ENCODE measurements at places on chromosomes 7 and 10.

- no peak for DNase-seq
Measured at GRCh38 chr7:157400171-157400860, 63.5 kb downstream of the DNAJB6 start.

GRCh38 chr10:11881477-11882417, 58.6 kb downstream of the PROSER2 start:
- no peak for DNase-seq

DNA sequence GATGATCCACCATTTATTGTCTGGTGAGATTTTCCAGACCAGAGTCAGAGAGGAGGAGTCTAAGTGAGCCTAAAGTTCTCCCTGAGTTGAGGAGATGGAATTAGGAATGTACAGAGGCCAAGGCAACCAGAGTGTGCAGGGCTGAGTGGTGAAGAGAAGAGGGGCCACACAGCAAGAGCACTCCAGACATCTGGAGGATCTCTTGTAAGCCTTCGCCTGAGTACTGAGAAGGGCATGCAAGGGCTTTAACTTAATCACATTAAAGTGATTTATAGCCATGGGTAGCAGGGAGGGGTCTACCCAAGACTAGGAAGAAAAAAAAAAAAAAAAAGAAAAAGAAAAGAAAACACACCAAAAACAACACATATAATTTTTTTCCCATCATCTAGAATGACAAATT, 1190.4 kb downstream of the GATA3 start:
- DNase-seq, result no peak

- DNase-seq, result no peak
Measured at GRCh38 chr10:16948361-16948760, 131.1 kb upstream of the RSU1 start.

DNA sequence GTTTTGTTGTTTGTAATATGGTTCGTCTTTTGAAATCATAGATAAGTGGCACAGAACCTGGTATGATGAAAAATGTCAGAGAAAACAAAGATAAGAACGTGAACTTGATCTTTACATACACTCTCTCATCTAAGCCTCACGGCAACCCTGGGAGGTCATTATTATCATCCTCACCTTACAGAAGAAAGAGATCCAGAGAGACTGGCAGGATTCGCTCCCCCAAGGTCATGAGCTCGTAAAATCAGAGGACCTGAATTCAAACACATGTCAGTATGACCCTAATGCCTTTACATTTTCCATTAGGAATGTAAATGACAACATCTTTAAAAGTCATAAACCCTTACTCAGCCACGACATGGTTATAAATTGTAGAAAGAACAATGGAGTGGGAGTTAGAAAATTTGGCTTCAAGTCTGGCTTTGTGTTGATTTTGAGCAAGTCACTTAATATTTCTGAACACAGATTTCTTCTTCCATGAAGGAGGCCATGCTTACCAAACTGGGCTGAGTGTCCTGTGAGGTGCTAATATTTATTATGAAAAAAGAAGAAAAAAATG, 35.9 kb downstream of the HIPK2 start:
- DNase-seq, result no peak

DNA sequence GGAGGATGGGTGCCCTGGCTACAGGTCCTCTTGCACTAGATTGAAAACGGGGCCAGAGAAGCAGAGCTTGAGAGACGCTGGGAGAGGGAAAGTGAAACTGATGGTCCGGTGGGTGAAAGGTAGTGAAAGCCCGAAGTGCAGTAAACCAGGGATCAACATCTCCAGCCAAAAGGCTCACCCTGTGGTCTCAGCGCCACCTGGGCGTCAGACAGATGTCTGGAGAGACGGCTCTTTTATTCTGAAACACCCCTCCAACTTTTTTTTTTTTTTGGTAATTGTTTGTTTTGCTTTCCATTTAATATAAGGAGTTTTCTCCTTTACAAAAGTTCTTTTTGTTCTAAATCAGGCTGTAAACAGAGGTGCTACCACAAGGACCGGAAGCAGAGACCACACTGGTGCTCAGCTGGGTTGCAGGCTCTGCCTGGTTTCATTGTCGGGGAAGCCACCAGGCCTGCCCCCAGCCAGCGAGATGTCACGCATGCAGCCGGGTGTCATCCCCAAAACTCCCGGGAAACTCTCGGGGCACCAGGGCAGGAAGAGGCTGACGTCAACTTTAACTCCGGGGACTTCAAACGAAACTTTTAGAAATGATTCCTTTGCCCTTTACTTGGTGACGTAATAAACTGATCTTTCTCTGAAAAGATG, 11.2 kb downstream of the IL2RA start:
- no peak for DNase-seq

DNA sequence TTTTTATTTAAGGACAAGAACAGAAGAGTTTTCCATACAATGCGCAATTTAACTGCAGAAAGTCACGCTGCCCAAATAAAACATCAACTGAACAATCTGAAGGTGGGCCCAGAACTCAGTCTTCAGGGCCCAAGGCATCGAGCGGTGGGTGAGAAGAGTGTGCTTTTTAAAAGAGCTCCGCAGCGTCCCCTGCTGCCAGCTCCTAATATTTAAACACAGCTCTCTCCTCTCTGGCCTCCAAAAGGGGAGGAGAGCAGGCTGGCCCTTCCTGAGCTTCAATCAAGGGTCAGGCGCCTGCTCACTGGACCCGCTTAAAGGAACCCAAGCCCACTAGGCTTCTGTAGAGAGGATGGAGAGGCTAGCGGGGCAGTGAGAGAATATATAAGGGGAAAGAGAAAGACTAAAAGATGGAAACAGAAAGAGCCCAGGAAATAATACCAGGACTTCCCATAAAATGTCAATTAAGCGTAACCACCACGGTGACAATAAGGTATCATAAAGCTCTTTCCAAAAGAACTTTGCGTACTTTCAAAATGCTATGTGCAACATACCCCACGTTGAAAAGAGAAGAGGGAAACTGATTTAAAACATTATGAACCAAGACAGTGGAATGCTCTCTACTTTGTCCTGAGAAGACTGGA, 2.8 kb downstream of the FAM53B start:
- peak; percentile 61 for DNase-seq

DNA sequence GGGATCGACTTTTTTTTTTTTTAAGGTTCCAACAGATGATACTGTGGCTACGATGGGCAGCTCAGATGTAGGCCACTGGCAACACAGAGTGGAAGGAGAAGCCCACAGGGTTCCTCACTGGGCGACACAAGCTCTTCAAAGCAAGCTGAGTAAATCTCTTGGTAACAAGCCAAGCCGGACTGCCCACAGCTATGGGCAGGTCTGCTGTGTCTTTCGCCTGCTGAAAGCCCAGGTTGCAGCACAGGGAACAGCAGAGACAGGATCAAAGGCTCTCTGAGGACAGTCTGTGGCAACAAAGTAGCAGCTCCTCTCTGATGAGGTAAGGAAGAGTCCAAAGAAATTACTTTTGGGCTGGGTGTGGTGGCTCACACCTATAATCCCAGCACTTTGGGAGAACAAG, 83.6 kb downstream of the KCNMA1 start:
- DNase-seq, result no peak

GRCh38 chr10:33684211-33684611, 349.7 kb upstream of the NRP1 start:
- no peak for DNase-seq

- DNase-seq, result peak; percentile 35
Measured at GRCh38 chr7:155206318-155207020, 91.2 kb upstream of the INSIG1 start.

GRCh38 chr7:122350701-122351100, 46.2 kb upstream of the FEZF1 start:
- no peak for DNase-seq

DNA sequence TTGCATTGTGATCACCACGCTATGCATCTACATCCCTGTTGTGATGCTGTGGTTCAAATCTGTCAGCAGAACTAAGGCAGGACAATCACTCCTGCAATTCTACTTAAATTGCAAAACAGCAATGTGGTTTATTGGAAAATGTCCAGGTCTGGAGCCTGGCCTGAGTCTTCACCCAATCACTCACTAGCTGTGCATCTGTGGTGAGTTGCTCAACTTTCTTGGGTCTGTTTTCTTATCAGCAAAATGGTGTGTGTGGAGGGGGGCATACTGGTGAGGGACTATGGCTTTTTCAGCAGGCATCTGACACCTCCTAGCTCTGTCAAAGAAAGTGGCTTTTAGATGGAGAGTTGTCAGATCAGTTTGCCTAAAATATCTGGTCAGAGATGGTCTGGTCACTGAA, 108.3 kb upstream of the FEZF1 start:
- DNase-seq, result no peak

DNA sequence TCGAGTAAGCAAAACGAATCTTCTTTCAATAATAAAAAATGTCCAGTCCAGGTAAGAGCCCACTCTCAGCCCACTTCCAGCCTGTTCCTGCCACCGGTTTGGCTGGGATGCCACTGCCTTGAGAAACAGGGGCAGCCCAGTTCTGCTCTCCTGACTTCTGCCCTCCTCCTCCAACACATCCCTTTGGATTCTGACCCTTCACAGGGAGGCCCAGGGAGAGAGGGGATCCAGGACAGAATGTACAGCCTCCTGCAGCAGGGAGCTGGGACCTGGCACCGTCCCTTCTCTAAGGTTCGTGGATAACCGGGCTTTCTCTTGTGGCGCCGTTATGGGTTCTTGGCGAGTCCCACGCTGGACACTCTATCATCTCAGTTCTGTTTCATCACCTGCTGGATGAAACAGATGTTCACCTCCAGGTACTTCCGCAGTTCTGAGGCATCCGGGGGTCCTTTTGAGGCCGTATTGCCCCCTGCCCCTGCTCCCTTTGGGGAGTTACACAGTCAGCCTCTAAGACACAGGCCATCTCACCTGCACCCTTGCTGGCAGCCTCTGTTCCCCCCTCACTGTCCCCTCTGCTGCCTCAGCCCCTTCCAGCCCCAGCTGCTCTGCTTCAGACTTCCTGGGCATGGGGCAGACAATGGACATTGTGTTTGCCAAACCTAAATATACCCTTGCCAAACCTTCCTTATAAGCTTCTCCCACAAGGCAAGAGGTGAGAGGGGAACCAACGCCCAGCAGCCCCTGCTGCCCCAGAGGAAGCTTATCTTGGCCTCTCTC, 203.8 kb upstream of the ZMIZ1 start:
- no peak for DNase-seq

DNA sequence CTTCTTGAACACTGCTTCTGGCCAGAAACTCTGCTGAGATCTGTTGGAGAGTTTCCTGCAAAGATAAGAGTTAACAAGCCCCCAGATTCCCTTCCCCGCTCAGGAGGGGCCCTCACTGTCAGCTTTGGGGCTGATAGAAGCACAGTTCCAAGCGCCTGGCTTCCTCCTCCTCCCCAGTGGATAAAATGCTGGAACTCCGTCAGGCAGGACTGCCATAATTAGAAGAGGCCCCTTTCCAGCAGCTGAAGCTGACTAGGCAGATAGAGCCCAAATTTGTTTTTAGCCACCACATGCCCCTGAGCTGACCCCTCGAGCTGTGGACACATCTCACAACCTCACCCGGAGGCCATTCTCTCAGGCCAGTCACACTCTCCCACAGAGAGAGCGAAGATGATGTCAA, 89.4 kb downstream of the TBXAS1 start:
- DNase-seq, result no peak

DNA sequence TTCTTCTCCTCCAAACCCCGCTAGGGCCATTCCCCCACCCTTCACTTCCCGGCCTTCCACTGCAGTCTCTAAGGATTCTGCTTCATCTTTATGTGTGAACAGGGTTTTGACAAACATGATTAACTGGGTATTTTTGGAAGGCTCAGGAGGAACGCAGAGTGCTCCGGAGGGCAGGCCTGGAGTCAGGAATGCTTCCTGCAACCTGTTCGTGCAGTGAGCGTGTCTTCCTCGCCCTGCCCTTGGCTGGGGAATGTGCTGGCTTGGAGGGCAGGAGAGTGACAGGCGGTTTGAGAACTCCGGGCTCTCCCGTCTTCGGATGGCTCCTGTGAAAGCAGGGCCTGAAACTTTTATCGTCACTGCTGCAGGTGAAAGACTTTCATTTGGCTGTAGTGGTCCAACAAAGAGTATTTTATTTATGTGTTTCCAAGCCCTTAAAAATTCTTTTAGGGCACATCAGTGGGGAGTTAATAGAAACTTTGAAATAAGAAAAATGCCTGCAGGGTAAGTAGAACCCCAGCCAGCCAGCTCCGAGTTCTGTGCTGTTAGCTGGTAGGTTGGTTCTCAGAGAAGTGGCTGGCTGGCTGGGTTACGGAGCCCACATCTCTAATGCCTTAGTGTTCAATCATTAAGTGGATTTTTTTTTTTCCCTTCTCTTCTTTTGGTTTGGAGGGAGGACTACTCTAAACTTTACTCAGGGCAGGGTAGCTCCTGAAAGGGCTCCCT, 51.0 kb downstream of the TCF7L2 start:
- DNase-seq, result no peak

- peak; percentile 9 for DNase-seq
Measured at GRCh38 chr10:45627412-45628048, 45.0 kb downstream of the ZFAND4 start.

- DNase-seq, result no peak
Measured at GRCh38 chr10:53770903-53771302, 998.3 kb upstream of the MBL2 start.

DNA sequence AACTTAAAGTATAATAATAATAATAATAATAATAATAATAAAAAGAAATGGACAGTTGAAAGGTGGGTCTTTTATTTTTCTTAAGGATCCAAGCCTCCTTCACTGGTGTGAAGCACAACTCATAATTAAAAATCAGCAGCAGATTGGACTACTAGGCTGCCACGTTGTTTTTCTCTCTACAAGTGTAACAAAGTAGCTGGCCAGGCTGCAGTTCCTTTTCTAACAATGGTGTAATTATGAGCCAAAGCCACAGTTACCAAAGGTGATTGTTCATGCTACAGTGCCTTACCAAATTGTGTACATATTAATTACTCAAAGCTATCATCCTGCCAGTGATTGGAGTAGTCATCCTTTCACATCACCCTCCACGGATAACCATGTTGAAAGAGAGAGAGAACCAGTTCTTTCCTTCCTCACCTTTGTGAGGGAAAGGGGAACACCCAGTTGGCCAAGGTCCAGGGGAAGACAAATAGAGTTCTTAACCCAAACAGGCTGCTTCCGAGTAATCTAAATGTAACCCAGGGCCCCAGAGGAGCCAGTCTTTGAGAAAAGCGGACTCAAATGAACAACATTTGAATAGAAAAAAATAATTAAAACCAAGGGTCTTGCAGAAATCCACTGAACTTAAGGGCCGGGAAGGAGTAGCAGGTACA, 86.3 kb upstream of the NPS start:
- no peak for DNase-seq

DNA sequence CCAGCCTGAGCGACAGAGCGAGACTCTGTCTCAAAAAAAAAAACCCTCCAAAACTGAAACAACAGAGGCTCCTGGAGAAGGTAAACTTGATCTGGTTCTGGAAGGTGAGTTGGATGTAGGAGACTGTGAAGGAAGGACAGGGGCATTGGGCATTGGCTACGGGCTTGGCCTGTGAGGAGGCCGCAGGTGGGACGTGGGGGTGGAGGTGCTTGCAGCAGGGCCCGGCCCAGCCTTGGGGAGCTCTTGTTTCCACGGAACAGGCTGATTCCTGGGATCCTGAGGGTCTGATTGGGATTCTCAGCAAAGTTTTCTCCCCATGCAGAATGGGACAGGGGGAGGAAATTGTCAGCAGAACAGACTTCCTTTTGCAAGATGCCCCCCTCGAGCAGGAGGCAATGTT, 30.6 kb downstream of the IL15RA start:
- no peak for DNase-seq

Data from thoracic aorta (tissue), 2 donors.